ENCODE measurements at places on chromosomes 1 and 21.

DNA sequence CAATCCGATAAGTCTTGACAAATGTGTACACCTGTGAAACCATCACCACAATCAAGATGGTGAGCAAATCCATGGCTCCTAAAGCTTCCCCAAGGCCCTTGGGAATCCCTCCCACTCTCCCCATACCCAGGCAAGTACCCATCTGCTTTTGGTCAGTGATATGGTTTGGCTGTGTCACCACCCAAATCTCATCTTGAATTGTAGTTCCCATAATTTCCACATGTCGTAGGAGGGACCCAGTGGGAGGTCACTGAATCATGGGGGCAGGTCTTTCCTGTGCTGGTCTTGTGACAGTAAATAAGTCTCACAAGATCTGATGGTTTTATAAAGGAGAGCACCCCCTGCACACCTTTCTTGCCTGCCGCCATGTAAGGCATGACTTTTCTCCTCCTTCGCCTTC, 14.6 kb upstream of the GUCA2B start:
- DNase-seq: no peak

DNA sequence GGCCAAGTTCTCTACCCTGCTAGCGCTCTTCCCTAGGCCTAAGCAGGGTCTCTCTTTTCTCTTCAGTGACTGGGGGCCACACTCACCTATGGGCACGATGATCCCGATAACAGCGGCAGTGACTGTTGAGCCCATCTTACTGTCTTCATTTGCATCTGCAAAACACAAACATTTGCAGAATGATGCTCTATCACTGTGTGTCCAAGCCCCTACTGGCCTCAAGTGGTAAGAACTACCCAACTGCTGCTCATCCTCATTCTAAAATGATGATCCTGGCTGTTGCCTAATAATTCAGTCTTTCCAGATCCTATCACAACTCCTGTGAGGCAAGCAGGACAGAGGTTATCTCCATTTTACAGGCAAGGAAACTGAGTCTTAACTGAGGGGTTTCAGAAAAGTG, 16.7 kb upstream of the MAGOH start:
- no peak for DNase-seq

DNA sequence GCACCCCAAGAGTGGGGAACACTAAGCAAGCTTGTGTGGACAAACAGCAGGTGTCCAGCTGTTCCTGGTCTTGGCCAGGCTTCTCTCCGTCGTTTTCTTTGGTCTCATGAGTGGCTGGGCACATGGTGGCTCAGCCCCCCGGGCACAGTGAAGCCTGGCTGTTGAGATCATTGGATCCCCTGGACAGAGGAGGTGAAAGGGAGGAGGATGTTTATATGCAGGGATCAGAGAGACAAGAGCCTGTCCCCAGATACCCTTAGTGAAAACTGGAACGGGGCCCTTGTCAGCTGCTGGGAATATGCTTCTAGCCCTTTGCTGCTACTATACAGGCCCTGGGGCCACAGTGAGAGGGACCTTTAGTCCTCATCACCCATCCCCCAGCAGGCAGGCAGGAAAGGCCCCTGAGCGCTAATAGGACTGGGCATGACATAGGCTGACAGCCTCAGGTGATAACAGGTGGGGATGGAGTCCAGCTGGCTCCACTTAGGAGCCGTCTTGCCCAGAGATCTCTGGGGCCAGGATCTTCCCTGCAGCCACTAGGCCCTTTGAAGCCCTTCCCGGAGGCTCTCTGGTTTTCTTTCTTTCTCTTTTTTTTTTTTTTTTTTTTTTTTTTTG, 16.4 kb downstream of the EPHA8 start:
- no peak for DNase-seq

GRCh38 chr21:37446552-37446951, 80.0 kb downstream of the DYRK1A start:
- DNase-seq: no peak

DNA sequence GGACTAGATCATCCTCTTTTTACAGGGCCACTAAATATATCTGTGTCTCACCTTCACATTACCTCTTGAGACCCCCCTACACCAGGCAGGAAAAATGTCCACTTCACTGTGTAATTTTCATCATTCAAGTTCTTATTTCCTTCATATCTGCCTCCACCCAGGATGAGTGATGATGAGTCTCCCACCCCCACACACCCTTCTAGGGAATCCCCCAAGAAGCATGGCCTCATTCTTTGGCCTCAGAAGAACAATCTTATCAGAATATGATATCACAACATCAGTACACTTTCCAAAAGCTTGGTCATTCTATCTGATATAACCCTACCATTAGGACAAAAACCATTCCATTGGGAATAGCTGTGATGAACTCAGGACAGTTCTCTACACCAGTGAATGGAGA, 170.3 kb upstream of the DUSP10 start:
- DNase-seq: no peak

DNA sequence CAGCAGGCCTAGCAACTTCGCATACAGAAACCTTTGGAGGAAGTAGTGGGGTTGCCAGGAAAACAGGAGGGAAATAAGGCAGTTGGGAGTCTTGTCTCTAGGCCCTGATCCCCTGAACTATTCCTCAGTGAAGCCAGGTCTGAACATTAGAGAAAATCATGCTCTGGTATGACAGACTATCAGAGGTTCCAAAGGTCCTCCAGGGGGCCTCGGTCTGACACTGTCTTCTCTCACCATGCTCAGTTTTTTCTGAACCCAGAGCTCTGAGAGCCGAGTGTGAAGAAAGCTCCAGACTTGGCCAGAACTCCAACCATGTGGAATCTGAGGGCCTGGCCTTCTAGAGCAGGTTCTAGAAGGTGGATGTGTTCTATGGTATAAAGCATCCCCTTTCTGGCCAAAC, 4.0 kb downstream of the TOMM40L start:
- no peak for DNase-seq

DNA sequence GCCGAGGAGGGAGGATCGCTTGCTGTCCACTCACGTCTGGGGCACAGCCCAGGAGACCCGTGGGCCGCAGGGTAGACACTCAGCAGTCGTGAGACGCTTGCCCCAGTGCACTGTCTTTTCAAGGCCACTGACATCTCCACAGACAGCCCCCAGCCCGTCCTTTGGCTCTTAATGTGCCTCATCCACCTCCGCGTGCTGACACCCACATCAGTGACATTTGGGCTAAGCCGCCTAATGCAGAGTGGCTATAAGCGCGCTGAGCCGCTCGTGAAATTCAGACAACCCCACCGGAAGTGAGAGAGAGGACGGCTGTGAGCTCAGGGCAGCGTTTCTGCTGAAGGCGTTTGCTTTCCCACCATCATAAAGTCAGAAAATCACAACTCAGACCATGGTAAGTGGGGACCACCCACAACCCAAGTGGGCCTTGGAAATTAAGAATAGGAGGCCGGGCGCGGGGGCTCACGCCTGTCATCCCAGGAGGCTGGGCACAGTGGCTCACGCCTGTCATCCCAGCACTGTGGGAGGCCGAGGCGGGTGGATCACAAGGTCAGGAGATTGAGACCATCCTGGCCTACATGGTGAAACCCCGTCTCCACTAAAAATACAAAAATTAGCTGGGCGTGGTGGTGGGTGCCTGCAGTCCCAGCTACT, 8.4 kb downstream of the SLC35E2B start:
- no peak for DNase-seq

GRCh38 chr1:225780630-225781029, 3.0 kb downstream of the SRP9 start:
- no peak for DNase-seq

Data from spinal cord (tissue), 10 donors.